ENCODE measurements at places on chromosomes 12 and 14.
A peak's percentile ranks its signal among the peaks of the same experiment; 100 is the strongest.

GRCh38 chr12:128531170-128531569, 264.2 kb downstream of the TMEM132C start:
- DNase-seq = no peak

- DNase-seq = no peak
Observed at GRCh38 chr14:53993920-53994607, 37.4 kb upstream of the BMP4 start.

DNA sequence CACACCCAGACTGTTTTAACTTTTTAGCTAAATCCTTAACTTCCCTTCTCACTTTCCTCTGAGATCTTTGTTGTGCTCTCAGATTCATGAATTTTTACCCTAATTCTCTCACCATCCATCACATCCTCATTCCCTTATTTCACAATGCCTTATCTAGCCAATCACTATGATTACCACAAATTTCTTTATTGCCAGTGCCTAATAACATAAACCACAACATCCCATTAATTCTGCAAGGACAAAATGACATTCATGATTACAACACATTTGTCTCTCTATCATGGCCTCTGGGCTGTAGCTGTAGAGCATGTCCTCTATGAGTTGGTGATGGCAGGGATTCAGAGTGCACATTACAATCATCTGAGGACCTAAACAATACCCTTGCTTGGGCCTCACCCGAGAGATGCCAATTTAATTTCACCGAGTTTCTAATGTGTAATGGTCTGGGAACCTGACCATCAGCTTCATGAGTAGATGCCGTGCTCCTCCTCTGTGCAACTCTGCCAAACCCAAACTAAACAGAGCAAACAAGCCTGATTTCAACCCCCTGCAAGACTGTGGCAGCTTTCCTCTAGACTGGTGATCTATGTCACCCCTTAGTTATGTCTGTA, 99.3 kb downstream of the SPTSSA start:
- no peak for DNase-seq

- DNase-seq = no peak
Observed at GRCh38 chr12:92276276-92276675, 130.6 kb upstream of the BTG1 start.

DNA sequence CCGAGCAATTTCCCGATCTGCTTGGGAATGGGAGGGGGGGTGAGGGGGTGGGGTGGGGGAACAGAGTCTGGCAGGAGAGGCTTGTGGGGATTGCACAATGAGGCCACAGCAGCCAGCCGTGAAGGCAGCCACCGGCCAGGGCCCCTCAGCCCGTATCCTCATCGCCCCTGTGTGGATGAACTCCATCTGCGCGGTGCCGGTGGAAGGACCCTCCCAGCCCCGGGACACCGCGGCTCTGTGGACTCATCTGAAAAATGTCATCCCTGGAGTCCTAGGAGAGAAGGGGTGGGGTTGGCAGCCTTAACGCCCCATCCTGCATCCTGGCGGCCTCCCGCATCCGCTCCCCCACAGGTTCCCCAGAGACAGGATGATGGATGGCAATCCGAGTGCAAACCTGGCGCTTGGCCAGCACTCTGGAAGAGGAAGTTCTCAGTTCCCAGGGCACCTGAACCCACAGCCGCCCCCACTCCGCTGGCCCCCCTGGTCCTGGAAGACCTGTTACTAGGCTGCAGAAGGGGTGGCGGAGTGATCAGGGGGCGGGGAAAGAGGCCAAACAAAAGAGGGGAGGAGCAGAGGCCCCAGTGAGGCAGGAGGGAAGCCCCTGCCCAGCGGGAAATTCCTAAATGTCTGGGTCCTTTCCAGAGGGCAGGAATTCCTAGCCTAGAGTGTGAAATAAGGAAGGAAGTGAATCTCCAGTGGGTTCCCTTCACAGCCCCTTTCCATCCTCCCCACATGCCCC, 1.2 kb upstream of the TNFAIP2 start:
- DNase-seq = no peak

- peak; percentile 79 for DNase-seq
Observed at GRCh38 chr14:104650057-104650980, 39.1 kb upstream of the INF2 start.

GRCh38 chr14:36507847-36508417, 12.1 kb downstream of the NKX2-1 start:
- DNase-seq = no peak
